ENCODE measurements at places on chromosomes 1 and 21. TPM values are rescaled to one million over a fixed set of nuclear protein-coding genes. Genes with fewer than 3 reads are reported as not detected.

Gene RIPK4
- polyA plus RNA-seq, result not detected

Gene PPFIA4
- polyA plus RNA-seq, result 3.2 TPM

DNA sequence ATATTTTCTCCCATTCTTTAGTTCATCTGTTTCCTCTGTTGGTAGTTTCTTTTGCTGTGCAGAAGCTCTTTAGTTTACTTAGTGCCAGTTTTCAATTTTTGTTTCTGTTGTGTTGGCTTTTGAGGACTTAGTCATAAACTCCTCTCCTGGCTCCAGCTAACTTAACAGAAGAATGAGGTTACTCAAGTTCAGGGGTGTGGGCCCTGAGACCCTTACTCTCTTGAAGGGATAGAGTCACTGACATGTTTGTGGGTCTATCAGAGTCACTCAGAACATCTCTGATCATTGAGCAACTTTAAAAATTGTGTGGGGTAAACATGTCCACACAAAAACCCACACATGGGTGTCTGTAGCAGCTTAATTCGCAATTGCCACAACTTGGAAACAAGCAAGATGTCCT is 14.2 kb downstream of the AGT start:
- DNase-seq, result no peak
- no peak overlapping the region for H3K27ac ChIP-seq
- H3K27me3 ChIP-seq, result no peaks in the 10 kb centered on the region

- no peaks in the 10 kb centered on the region for H3K4me1 ChIP-seq
- H3K27me3 ChIP-seq, result peaks cover 7% of the 10 kb centered on the region
- H3K36me3 ChIP-seq, result no peaks in the 10 kb centered on the region
- DNase-seq, result no peak
These were observed 42.7 kb upstream of the TMEM51 start for GRCh38 chr1:15110867-15111230.

GRCh38 chr1:209625791-209626285 is 26.4 kb downstream of the LAMB3 start:
- no peaks in the 10 kb centered on the region for H3K27me3 ChIP-seq
- no peak overlapping the region for H3K27ac ChIP-seq
- no peak overlapping the region for H3K4me3 ChIP-seq
- DNase-seq, result no peak
- no peaks in the 10 kb centered on the region for H3K4me1 ChIP-seq
- no peaks in the 10 kb centered on the region for H3K36me3 ChIP-seq

GRCh38 chr21:29359718-29360117 is 61.0 kb downstream of the BACH1 start:
- no peak for DNase-seq
- no peaks in the 10 kb centered on the region for H3K27me3 ChIP-seq
- H3K4me1 ChIP-seq, result no peaks in the 10 kb centered on the region
- H3K27ac ChIP-seq, result no peak overlapping the region
- peaks cover 1% of the 10 kb centered on the region for H3K36me3 ChIP-seq
- H3K4me3 ChIP-seq, result no peak overlapping the region

- H3K27ac ChIP-seq, result no peak overlapping the region
- no peaks in the 10 kb centered on the region for H3K4me1 ChIP-seq
- no peaks in the 10 kb centered on the region for H3K27me3 ChIP-seq
- H3K4me3 ChIP-seq, result peak overlapping the region; percentile 68
- DNase-seq, result no peak
These were observed 790 bp upstream of the TMEM54 start for GRCh38 chr1:32901823-32902534.

DNA sequence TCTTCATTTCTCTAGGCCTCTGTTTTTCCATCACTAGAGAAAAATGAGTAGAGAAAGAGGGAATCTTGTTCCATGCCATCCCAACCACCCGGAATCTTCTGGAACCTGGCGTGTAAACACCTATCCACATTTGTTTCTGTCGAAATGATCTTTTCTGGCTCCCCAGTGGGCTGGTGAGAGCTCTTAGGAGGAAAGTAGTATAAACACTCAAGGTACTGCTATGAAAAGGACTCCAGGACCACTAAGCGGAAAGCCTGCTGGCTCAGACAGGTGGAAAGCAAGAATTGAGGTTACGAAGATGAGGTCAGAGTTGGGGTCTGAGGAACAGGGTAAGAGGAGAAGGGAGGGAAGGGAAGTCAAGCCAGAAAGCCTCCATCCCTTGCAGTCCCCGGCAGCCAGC is 90.8 kb downstream of the PLXNA2 start:
- no peaks in the 10 kb centered on the region for H3K27me3 ChIP-seq
- H3K36me3 ChIP-seq, result no peaks in the 10 kb centered on the region
- no peaks in the 10 kb centered on the region for H3K4me1 ChIP-seq

DNA sequence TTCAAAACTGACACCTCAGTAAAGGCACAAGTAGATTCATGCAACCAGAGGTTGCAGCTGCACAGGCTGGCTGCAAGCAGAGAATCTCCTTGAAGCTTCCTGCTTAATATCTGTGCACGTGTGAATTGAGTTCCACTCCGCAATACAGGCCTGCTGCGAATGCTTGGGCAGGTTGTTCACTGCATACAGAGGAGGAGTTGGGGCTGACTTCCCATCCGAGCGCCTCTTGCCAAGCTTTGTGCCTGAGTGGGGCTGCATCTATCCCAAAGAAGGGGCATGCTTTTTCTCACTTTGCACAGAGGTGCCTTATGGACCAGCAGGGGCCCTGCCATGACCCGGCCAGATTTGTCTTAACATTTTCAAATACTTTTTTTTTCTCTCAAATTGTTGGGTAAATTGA is 17.9 kb upstream of the PADI1 start:
- H3K36me3 ChIP-seq, result no peaks in the 10 kb centered on the region
- H3K27ac ChIP-seq, result no peak overlapping the region
- DNase-seq, result no peak
- peaks cover 10% of the 10 kb centered on the region for H3K4me1 ChIP-seq
- no peaks in the 10 kb centered on the region for H3K27me3 ChIP-seq

DNA sequence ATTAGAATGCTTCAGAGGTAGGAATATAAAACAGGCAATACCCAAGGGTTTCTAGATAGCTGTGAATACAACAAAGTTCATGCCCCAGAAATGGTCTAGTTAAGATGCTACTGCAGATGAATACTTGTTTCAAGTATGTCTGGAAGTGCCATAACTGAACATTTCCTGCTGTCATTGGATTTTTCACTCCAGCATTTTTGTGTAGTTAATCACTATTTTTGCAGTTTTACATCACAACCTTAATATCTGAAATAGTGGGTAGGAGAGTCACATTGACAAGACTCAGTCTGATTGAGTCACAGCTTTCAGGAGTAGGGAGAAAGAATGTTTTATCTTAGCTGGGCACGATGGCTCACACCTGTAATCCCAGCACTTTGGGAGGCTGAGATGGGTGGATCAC is 126.4 kb upstream of the C1orf21 start:
- no peak overlapping the region for H3K27ac ChIP-seq
- H3K4me3 ChIP-seq, result no peak overlapping the region
- H3K27me3 ChIP-seq, result no peaks in the 10 kb centered on the region

- no peak overlapping the region for H3K4me3 ChIP-seq
- H3K27ac ChIP-seq, result no peak overlapping the region
- peaks cover 8% of the 10 kb centered on the region for H3K4me1 ChIP-seq
- H3K36me3 ChIP-seq, result no peaks in the 10 kb centered on the region
- no peak for DNase-seq
These were observed 501.8 kb downstream of the LMO4 start for GRCh38 chr1:87830432-87830978.
